ENCODE measurements at places on chromosomes 2 and 18. TPM values are rescaled to one million over a fixed set of nuclear protein-coding genes. Genes with fewer than 3 reads are reported as not detected.

GALNT3 gene
- 45.2 TPM for total RNA-seq

PROC gene
- total RNA-seq = not detected

STARD6 gene
- total RNA-seq = not detected

GPR35 gene
- 0.36 TPM for total RNA-seq

MYO5B gene
- 0.15 TPM for total RNA-seq

GALNT14 gene
- 31.6 TPM for total RNA-seq
